ENCODE measurements at places on chromosomes 16 and 17.

GRCh38 chr16:48008011-48008525, 147.7 kb downstream of the ABCC12 start:
- DNase-seq = no peak

DNA sequence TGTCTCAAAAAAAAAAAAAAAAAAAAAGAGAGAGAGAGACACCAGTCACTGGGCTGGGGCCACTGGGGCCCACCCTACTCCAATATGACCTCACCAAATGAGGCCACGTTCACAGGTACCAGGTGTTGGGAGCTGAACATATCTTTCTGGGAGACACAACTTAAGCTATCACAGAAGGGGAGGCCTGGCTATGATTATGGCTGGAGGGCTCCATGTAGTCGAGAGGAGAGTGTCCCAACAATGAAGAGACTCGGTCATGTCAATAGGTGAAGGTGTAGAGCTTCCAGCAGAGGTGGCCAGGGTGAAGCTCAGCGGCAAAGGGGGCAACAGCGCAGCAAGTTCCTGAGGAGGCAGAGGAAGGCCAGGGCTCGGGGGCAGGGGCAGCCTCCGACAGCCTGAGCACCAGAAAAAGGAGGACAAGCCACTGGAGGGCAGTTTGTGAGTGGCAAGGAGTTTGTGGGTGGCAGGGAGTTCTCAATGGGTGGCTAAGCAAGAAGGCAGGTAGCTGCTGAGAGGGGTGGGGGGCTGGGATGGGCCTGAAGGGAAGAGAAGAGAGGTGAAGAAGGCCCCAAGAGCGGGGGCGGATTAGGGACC, 28.0 kb downstream of the ABCC3 start:
- DNase-seq = no peak

- DNase-seq = no peak
These were observed 20.3 kb downstream of the METRNL start for GRCh38 chr17:83099570-83100181.

- DNase-seq = no peak
These were observed 156.8 kb upstream of the IRX3 start for GRCh38 chr16:54443352-54443751.

GRCh38 chr17:17034026-17034425, 8.2 kb upstream of the MPRIP start:
- no peak for DNase-seq

GRCh38 chr16:57639172-57639887, 10.9 kb downstream of the ADGRG1 start:
- DNase-seq = no peak

GRCh38 chr17:40399185-40399584, 18.5 kb downstream of the TOP2A start:
- no peak for DNase-seq

GRCh38 chr17:68441070-68441770, 16.1 kb downstream of the WIPI1 start:
- no peak for DNase-seq

GRCh38 chr16:49503256-49504022, 129.8 kb downstream of the C16orf78 start:
- no peak for DNase-seq

- DNase-seq = no peak
These were observed 10.7 kb downstream of the TLE7 start for GRCh38 chr16:71431176-71431575.

DNA sequence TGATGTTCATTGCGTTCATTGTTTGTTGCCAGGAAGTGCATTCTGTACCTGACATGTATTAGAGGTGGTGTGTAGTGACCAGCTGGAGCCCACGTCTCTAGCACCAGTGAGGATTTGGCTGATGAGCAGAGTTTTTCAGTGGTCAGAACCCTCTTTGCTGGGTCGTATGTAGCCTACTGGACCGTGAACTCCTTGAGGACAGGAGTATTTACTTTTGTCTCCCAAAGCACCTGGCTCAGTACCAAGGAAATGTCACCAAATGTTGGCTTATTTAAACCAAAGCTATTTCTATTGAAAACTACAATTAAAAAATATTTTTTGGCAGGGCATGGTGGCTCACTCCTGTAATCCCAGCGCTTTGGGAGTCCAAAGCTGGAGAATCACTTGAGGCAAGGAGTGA, 262.7 kb downstream of the SNX29 start:
- DNase-seq = no peak

- DNase-seq = no peak
These were observed 98.2 kb downstream of the CYLD start for GRCh38 chr16:50839920-50840729.

GRCh38 chr16:27272076-27272475, 3.5 kb upstream of the NSMCE1 start:
- DNase-seq = no peak

DNA sequence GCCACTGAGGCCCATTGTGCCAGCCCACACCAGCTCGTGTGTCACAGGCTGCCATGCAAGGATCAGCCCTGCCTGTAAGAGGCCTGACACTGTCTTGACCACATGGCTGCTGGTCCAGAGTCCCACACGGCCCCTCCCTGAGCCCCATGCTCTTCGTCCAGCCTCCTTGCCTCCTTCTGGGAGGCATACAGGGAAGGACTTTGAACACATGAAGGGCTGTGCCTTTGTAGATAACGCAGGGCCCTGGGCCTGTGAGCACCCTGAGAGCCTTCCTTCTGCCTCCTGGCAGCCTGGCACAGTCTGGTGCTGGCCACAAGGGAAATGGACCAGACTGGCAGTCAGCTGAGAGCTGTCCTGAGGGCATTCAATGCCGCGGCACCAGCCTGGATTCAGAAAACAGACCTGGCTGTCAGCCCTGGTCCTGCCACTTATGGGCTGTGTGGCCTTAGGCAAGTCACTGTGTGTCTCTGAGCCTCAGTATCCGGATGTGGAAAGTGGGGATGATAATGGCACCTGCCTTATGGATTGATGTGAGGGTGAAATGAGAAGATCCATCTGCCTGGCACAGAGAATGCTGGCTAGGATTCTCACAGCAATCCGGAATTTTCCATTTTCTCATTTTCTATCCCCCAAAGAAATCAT, 19.2 kb upstream of the SPNS2 start:
- no peak for DNase-seq

DNA sequence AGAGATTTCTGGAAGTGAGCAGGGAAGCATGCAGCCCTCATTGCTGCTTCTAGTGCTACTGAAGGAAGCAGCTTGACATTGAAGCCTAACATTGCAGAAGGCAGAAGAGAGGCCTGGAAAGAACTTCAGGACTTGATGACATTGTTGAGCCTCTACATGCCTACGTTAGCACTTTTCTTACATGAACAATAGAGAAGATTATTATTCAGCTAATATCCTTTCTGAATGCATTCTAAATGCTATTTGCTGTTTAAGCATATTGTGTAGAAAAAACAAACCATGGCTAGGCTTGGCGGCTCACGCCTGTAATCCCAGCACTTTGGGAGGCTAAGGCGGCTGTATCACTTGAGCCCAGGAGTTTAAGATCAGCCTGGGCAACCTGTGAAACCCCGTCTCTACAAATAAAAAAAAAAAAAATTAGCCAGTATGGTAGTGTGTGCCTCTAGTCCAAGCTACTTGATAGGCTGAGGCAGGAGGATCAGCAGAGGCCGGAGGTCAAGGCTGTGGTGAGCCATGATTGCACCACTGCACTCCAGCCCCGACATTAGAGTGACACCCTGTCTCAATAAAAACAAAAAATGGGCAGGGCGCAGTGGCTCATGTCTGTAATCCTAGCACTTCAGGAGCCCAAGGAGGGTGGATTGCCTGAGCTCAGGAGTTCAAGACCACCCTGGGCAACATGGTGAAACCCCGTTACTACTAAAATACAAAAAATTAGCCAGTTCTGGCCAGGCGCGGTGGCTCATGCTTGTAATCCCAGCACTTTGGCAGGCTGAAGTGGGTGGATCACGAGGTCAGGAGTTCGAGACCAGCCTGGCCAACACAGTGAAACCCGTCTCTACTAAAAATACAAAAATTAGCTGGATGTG, 2.2 kb upstream of the AURKB start:
- DNase-seq = no peak

DNA sequence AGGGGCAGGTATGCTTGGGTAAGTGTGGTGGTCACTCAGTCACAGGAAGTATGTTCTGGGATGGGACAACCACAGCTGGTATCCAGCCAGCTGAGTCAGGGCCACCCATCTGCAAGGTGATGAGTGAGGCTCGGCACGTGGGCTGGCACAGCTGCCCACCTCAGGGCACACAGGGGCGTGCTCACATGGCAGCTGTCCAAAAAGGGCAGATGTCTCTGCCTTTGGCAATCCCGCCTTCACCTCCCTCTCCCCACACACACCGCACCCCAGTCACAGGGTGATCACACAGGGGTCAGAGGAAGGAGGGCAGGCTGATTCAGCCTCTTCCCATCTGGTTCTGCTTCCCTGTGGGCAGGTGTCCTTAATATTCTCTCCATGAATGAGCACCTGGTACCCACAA, 85.9 kb upstream of the TOB1 start:
- no peak for DNase-seq

- peak; percentile 19 for DNase-seq
These were observed at the start of the genes KCTD19 and LRRC36 for GRCh38 chr16:67326472-67327309. Gene KCTD19 (minus strand): TSS chr16:67326741. CDS start chr16:67326707, 34 bp downstream. Gene LRRC36 (plus strand): TSS chr16:67326815. CDS start chr16:67326863, 48 bp downstream.

DNA sequence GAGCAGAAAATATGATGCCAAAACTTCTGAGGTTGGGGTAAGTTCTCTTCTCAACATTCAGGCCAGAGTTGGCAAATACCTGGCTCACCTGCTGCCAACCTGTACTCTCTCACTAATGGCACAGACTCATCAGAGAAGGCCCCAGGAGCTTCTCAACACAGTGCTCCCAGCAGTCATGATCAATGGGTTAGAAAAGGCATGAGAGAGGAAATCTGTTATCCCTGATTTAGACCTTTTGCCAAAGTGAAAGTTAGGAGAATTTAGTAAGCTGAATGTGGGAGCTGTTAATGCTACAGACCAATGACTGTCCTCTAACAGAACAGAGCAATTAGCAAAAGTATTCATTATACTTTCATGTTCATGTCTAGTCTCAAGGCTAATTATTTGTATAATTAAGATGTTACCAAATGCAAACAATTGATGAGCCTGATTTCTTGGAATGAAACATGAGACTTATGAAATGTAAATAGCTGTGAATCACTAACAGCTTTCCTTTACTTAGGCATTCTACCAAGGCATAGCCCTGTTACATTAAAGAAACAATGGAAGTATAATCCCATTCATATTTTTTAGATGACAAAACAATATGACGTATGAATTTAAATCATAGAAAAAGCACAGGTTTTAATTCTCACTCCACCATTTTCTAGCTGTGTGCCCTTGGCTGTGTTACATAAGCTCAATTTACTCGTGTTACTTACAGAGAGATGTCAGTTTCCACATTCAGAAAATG, 68.7 kb upstream of the MARCHF10 start:
- no peak for DNase-seq

DNA sequence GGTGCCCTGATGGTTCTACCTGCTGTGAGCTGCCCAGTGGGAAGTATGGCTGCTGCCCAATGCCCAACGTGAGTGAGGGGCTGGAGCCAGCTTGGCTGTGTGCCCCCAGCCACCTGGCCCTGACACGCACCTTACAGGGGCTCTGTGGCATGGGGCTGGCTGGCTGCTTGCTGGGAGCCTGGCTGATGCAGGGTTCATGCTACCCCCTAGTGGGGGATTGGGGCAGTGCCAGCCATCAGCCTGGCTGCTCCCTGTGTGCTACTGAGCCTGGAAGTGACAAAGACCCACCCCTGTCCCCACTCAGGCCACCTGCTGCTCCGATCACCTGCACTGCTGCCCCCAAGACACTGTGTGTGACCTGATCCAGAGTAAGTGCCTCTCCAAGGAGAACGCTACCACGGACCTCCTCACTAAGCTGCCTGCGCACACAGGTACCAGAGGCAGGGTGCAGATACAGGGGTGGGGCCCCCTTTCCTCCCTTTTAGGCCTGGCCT, 5.7 kb downstream of the GRN start:
- peak; percentile 31 for DNase-seq

DNA sequence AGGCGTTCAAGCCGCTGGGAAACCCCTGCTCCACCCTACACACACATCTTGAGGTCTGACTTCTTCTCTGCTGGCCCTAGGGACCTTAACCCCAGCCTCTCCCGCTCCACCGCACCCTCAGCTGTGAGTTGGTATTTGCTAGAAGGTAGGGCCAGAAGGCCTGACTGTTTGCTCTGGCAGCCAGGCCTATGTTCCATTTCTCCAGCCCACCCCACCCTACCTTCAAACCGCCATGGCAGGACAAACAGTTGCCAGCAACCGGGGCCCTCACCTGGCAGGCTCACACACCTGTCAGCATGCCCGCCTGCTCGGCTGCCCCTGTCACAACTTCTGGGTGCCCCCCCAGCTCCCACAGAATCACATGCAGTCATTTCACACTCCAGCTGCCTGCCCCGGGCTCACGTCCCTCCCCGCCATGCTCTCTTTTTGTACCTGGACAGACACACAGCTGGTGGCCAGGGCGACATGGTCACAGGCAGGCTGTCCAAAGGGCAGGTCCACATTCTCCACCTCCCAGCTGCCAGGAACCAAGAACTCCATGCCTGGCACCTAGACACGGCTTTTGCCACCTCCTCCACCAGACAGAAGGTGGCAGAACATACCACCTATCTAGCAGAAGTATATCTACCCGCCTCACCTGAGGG, 2.6 kb upstream of the ATP2A3 start:
- no peak for DNase-seq

GRCh38 chr16:64983231-64983630, 138.6 kb downstream of the CDH11 start:
- no peak for DNase-seq

DNA sequence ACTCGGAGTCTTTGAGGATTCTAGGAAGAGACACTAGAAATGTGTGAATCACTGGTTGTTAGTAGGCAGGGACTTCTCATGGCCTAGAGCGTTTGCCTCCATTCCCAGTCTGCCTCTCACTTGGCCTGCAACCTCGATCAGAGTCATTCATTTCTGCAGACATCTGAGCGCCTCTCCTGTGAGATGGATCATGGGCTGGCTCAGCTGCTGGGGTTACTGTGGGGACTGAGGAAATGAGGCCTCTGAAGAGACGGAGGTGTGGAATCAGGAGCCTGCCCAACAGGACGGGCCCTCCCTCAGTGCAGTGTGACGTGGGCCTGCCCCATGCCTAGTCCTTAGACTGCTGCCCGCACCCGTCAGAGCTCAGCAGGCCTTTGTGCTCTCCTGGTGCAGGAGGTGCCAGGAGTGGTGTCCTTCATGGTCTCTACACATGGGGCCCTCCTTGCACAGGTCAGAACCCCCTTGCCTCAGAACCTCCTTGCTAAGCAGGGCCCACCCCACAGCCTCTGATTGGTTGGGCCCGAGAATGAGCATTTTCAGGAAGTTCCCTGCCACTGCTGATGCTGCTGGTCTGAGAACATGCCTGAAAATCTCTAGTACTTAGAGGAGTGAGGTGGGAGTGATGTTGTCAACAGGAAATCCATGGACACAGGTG, 99.4 kb downstream of the NPIPB11 start:
- DNase-seq = no peak

Measured in stimulated activated CD4-positive, alpha-beta T cell treated with anti-CD3 and anti-CD28 coated beads, Interleukin-1b, Interleukin-23, amount 100 ng/mL, for 1 hour (primary cell).